ENCODE measurements at places on chromosomes 12 and 14.

GRCh38 chr14:81727218-81727617, 193.6 kb upstream of the SEL1L start:
- DNase-seq, result no peak

DNA sequence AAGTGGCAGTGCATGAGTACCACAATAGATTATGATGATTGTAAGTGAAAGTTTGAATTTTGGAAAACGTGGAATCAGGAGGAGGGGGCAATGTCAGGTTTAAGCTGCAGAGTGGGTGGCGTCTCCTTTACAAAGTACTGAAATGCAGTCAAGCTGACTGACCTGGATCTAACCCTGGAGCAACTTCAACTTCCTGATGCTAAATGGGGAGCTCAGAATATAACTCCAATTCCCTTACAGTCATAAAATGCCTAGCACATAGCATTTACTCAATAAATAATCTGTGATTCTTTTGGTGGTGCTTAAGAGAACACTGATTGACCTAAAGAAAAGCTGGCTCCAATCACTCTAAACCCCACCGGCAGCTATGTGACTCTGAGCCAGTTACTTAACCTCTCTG, 38.5 kb downstream of the CCDC60 start:
- no peak for DNase-seq

GRCh38 chr14:79253576-79253975, 957.7 kb downstream of the DIO2 start:
- no peak for DNase-seq

GRCh38 chr14:24965934-24966578, 83.9 kb downstream of the STXBP6 start:
- no peak for DNase-seq

DNA sequence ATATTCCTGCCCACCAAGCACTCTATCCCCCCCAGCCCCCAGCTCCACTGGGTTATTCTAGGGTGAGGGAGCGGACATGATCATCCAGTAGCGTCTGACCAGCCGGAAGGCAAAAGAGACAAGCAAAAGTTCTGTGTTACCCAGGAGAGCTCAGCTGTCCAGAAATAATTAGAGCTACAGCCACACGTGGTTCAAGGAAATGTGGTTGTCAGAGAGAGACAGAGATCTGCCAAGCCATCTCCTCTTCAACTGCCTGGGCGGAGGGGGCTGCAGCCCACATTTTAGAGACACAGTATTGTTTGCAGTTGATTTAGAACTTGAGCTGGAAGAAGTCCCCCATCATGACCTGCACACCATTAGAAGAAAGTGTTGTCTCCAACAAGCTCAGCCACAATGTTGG, 30.4 kb downstream of the DAO start:
- DNase-seq, result no peak

DNA sequence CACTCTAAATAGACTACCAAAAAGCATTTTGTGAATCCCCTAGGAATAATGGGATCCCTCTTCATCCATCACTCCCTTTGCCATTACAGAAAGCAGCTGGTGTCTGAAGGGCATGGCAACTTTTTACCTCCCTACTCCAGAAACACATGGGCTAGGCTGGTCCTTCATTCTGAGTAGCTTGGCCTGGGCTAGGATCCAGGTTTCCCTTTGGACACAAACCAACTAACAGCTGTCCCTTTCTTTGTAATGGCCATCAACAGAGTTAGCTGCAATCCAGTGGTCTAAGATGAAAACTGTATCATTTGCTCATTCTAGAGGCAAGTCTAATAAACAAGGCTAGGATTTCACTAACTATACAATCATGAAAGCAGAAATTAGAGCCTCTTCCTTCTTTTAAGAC, 7.4 kb downstream of the GRIN2B start:
- DNase-seq, result no peak

DNA sequence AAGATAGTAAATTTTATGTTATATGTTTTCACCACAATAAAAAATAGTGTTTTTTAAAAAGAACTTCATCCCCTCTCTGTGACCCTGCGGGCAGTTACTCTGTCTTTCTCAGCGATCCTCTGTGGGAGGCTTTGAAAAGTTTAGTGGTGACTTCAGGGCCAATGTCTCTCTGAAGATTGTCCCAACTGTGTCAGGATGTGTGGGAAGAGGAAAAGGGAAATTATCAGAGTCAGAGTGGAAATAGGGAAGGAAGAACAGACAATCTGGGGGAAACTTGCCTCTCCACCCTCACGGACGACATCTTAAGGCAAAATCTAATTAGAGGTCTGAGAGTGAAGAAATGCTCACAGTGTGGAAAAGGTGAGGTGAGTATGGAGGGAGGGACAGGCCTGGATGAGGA, 3.5 kb upstream of the OR10P1 start:
- DNase-seq, result no peak

All from osteocyte (in vitro differentiated cells).